Naive thymus-derived CD8-positive, alpha-beta T cell (primary cell): ENCODE measurements at places on chromosomes 7 and 10.
A peak's percentile ranks its signal among the peaks of the same experiment; 100 is the strongest.

DNA sequence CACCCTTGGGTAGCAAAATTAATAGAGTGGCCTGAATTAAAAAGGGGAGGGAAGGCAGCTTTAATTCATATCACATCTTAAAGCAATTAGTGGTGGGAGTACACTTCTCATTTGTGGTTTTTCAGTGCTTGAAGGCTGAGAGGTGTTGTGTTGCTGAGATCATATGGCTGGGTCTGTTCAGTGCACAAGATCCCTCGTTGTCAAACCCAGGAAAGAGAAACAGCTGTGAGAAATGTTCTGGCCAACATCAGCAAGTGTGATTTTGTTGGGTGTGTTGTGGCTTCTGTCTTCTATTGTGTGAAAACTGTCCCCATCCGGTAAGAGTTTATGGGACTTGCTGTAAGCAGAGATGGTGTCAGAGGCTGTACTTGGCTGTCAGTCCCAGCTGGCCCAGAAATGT lies 197.9 kb upstream of the BMPER start:
- DNase-seq, result no peak

DNA sequence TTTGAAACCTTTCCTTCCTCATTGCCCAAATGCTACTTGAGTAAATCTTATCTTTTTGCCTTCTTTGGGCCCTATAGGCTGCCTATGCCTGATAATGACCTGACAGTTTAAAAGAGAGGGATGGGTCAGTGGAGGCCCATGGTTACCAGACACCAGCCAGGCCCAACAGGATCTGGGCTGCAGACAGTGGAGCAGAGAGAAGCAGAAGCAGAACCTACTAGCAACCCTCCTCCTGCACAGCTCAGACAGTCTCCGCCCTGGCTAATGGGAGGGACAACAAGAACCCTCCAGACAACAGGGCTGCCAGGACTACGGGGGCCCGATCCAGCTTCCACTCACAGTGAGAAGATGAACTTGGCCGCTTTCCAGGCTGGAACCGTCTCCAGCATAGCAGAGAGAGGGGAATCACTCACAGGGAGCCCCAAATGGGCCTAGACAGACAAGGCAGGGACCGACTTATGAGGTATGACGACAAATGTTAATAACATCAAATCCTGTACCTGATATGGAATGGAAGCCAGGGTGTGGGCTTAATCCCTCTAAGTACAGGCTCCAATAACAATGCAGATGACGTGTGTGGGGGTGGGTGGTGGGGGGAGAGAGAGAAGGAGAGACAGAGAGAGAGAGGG lies 31.7 kb upstream of the DGKI start:
- no peak for DNase-seq

DNA sequence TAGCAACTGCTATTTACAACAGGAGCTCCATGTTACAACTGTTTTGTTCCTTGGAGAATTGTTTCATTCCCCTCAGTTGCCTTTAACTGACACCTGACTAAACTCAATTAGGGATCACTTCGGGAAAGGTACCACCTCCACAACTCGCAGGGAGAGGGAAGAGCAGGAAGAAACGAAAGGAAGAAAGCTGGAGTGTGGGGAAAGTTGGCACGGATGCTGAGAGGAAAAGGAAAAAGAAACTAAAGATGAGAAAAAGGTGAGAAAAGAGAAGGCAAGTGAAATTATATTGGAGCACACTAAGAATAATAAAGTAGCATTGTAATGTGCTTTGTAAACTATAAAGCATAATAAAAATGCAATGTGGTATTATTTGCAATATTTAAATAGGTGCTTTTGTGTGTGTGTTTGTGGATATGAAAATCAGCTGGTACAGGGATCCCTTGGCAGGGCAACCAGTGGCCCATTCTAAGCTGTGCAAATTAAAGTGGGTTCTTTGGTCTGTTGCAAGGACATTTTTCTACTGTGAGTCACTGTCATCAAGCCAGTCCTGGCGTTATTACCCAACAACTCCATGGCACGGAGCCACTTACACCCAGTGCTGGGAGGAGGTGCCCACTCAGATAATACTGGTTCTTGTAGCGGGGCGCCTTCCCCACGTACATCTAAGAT lies 45.9 kb downstream of the HIPK2 start:
- no peak for DNase-seq

DNA sequence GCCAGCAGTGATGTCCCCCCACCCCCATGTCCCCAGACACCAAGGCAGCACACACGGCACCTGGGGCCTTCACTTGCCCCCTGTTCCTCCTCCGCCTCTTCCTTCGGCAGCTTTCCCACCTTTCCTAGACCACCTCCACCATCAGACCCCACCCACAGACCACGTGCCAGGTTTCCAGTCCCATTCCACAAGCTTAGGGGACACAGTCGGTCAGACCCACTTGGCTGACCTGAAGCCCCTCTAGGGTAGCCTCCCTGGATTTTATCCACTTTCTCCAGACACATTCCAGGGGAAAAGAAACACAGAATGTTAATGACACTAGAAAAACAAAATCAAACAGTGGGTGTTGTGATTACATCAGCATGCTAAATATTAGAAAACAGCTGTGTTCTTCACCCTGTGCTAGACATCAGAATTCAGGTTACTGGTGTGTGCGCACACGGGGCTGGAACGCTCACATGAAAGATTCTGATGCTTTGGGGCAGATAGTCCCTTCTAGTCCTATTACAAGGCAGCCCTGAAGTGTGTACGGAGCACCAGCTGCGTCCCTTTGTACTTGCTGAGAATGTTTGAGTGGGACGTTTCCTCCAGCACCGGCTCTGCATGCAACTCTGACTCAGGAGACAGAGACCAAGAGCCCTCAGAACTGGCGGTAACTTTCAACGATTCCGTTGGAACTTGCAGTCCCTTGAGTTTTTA lies 75.5 kb upstream of the PPP2R2D start:
- no peak for DNase-seq

DNA sequence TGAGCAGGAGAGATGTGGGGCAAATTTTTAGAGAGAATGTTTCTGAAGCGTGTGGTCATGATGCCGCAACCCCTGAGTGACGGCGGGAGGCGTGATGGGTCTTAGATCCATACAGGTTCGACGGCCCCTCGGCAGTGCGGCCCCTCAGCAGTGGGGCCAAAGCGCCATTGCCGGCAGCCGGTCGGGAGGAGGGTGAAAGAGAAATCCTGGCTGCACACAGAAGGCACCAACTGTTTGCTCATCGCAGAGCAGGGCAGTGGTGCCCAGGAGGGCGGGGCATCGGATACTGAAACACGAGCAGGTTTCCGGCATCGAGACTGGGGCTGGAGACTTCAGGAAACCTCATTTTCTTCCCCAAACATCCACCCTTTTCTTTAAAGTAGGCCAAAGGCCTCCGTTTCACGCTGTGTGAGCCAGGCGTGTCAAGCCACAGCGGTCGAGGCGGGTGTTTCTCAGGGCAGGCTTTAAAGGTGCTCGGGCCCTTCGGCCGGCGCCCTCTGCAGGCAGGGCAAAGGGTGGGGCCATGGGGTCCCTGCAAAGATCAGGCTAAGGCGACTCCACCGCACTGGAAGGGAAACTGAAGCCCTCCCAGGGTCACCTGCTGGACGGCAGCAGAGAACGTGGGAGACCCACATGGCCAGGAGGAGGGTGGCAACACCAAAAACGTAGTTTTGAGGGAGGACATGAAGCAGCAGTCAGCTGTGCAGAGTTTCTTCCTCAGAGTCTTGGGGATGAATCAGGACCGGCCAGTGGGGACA lies 42.0 kb upstream of the PPP2R2D start:
- DNase-seq, result peak; percentile 14

- no peak for DNase-seq
Measured at GRCh38 chr10:77518241-77518909, 119.2 kb downstream of the KCNMA1 start.

DNA sequence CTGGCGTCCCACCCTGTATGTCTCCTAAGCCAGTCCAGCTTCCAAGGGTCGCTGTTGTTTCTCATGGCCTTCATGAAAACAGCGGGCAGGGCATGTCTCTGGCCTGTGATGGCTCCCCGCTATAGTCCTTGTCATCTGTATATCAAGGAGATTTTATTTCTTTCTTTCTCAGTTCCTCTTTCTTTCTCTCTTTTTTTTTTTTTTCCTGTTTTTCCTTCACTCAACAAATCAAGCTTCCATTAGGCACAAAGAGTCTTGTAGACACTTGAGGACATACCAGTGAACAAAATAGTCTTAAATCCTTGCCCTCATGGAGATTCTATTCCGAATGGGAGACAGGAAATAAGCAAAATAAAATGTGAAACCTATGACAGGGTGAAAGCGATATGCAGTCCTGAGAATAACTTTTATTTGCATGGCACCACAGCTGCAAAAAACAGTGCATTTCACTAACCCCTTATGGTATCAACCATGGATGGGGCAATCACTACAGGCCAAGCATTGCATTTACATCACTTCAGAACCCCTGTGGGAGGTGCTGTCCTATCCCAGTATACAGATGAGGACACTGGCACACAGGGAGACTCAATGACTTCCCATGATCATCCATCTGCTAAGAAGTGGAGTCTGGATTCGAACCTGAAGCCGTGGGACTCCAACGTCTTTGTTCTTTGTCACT lies 50.7 kb downstream of the SYPL1 start:
- DNase-seq, result no peak

GRCh38 chr10:125606414-125607010 lies 76.5 kb downstream of the TEX36 start:
- DNase-seq, result no peak

DNA sequence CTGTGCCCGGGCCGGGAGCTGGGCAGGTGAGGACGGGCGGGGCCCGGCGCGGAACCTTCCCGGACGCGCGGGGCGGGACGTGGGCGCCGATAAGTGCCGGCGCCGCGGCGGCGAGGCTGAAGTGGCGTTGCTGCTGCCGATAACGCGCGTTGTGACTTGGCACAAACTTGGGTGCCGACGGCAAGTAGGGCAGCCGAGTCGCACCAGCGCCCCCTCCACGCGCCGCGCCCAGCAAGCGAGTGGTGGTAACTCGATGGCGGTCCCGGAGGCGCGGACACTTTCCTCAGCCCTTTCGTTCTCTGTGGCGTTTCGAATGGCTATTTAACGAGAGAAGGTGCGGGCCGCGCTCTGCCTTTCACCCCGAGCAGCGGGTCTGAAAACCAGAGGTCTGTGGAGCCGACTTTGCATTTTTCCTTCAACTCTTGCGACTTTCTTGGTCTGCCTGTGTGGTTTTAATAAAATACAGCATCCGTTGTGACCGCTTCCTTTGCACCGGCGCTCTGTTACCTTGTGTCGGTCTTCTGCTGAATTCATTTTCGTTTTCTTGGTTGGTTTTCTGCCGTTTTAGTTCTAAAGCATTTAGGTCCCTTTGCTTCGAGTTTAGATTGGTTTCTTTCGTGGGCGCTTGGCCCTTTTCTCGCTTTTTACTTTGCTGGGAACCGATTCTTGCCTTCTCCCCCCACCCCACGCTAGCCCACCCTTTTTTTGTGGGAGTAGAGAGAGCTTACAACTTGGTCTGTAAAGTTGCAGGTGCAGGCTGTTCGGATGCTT lies 701 bp downstream of the STK17A start:
- DNase-seq, result peak; percentile 89

DNA sequence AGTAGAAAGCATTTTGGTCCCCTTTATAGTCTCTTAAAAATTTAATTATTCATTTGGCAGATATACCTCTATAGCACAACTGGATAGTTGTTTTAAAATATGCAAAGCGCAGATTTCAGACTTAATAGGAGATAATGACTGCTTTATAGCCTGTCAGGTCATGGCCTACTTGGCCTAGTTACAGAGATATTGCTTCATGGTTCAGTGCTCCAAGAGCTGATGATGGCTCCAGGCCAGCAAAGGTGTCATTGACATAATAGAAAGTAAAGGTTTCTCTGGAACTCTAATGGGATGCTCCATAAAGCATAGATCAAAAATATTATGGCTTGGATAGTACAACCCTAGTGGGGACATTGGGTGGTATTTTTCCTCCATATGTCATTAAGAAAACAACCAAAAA lies 285.7 kb downstream of the NXPH1 start:
- DNase-seq, result no peak

DNA sequence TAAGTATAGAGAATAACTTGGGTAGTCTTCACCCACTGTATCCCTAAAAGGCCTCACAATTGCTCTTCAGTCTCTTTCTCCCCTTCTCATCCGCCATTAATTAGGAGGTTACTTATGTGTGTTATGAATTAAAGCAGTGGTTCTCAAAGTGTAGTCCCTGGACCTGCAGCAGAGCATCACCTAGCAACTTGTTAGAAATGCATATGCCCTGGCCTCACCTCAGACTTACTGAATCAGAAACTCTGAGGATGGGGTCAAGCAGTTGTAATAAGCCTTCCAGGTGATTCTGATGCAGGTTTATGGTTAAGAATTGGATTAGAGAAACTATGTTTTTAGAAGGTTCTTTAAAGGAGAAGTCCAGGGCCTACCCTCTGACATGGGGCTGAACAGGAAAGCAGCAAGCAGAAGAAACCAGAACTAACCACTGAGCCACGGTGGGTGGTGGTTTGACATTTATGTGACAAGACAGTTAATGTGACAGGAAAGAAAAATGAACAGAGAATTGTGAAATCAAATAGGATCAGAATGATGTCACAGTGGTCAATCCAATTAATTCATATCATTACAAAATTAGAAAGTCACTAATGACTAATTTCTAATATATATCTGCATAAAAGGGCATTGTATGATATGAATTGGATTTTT lies 37.6 kb downstream of the ENTPD1 start:
- no peak for DNase-seq

DNA sequence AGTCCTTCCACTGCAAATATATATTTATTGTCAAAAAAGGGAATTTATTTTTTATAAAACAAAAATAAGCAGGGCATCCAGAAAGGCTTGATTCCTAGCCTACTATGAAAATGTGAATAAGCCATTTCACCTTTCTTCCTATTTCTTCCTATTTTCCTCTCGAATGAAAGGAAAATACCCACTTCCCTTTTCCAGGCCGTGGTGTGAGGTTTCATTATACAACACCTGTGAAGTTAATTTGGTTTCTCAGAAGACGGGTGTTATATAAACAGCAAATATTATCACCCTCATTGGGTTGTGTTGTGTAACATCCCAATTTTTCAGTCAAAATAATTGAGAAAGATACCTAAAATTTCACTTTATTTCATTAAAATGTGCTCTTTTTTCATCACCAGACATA lies 214.3 kb downstream of the DGKB start:
- no peak for DNase-seq
